ENCODE measurements at places on chromosomes 1 and 21. TPM values are rescaled to one million over a fixed set of nuclear protein-coding genes. Genes with fewer than 3 reads are reported as not detected.

DNA sequence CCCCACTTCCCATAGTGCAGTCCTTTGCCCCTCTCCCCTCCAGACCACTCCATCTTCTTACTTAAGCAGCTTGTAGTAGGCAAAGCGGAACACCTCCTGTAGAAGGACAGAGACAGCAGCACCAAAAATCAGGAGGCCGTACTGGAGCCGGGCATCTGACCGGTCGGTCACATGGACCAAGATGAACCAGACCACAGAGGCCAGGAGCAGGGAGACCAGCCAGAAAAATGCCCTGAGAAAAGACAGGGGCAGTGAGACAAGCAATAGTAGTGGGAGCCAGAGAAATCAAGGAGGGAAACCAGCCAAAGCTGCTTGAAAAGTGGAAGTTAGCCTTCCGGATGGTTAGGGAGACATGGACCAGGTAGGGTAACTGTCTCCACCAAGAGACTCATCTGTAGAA, 920 bp downstream of the APH1A start:
- no peak for DNase-seq

- DNase-seq, result no peak
Measured at GRCh38 chr1:111542187-111542586, 38.8 kb upstream of the ADORA3 start.

GRCh38 chr1:197691816-197692215, 83.5 kb downstream of the DENND1B start:
- no peak for DNase-seq

DNA sequence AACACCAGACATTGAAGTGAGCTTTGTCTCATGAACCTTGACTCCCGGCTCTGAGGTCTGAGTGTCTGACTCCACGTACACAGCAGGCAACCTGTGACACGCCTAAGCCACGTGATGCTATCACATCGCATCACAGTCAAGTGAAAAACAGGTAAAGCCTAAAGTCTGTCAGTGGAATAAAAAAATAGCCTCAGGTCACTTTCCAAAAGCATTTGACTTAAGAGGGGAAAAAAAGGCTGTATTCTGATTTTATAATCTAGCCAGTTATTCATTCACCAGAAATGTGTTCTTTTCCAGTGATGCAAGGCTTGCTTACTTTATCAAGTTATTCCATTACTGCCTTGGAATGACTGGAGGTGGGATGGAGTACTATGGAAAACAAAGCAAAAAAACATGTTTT, 163.2 kb upstream of the HMCN1 start:
- DNase-seq, result peak; percentile 32

- no peak for DNase-seq
Measured at GRCh38 chr1:23742670-23743286, 493 bp upstream of the ELOA start.

DNA sequence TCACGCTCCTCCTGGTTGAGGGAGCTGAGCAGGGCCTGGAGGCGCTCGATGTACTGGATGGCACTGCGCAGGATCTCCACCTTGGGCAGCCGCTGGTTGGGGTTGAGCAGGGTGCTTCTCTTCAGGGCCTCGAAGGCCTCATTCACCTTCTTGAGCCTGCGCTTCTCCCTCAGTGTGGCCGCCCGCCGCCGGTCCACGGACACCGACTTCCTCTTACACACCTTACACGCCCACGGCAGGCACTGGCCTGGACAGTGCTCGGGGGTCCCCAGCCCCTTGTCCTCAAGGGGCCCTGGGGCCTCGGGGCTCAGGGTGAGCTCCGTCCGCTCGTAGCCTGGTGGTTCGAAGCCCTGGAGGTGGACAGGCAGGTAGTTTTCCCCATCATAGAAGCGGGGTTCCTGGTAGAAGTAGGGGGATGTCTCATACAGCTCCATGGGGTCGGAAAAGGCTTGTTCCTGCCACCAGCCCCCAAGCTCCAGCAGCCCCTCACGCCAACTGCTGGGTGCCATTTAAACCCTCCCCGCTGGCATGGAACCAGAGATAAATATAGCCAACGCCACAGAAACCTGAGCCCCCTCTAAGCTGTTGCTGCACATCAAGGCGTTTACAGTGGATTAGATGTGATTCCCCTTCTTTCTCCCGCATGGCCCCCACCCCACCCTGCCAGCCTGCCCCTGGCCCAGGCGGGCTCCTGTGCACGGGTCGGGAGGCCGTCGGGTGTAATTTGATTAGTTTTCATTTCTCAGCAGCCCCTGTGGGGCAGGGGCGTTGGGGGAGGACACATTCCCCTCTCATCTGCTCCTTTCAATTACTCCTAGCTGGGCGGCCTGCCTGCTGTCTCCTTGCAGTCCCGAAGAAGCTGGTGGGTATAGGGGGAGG, at the start of gene MYOG:
MYOG (minus strand) TSS at position 485 of the 879 bp plus-strand sequence; CDS start at position 434, 51 bp downstream.
- no peak for DNase-seq

DNA sequence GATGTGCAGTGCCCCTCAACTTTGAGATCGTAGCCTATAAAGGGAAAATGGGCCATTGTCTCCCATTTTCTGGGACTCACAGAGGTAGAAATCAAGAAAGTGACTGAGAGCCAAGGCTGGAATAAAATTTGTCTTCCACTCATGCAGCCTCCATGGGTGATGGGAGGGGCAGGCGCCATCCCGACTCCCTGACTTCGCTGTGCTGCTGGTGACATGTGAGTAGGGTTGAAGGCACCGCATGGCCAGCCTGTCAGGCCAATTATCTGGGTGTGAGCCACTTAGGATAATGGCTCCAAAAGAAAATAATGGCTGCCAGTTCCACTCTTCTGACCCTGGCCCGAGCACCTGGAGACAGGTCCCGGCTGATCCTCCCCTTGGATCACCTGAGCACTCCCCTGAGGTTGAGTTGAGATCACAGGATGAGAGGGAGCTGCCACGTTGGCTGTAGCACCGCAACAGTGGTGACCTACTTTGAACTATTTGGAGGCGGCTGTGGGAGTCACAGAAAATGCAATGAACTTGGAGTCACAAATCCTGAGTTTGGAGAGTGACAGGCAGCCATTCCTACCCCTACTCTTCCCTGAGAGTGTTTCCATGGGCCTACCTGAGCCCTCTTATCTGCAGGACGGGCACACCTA, 26.3 kb downstream of the CAPN9 start:
- DNase-seq, result no peak

DNA sequence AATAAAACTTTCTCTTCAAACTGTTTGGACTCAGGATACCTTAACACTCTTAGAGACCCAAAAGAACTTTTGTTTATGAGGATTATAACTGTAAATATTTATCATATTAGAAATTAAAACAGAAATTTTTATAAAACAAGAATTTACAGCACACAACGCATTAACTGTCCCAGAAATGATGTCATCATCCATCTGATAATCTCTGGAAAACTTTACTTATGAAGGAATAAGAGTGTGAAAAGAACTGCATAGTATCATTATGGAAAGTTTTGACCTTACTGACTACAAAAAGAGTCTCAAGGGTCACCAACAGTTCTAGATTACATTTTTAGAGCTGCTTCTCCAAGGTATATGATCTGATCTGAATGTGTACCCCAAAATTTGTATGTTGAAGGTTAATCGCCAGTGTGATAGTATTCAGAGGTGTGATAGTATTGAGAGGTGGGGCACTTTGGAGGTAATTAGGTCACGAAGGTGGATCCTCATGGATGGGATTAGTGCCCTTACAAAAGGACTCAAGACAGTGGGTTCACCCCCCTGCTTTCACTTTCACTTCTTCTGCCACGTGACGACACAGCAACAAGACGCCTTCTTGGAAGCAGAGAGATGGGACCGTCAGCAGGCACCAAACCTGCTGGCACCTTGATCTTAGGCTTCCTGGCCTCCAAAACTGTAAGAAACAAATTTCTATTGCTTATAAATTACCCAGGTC, 95.7 kb upstream of the NR5A2 start:
- no peak for DNase-seq

- DNase-seq, result no peak
Measured at GRCh38 chr21:34807146-34807880, 138.5 kb downstream of the CLIC6 start.

DNA sequence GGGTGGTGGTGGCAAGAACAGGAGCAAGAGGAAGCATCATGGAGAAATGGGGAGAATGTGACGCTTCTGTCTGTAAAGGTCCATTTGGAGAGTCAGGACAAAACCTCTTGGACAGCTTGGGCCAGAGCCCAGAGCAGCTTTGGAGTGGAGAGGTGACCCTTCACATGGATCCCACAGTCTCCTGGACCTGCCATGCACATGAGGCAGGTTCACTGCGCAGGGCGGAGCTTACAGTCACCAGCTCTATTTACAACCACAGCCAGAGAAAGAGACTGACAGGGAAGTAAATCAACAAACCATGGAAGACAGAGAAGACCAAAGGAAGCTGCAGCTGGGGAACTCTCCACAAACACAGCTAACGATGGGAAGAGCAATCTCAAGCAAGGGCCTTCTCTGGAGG, 828 bp upstream of the RGS8 start:
- DNase-seq, result no peak

DNA sequence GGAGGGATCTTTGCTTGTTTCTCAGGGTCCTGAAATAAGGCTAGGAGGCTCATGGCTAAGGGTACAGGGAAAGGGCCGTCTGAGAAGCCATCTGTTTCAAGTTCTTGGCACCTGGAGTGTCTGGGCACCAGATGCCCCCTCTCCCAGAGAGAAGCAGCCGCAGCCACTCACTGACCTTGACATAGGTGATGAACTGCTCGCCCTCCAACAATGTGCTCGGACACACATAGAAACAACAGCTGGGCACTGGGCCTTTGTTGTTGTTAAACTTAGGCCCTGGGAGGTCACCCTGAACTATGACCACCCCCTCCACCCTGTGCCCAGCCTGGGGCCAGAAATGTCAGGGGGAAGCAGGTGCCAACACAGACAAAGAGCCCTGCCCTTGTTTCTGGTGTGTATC, 9.2 kb upstream of the TNNI1 start:
- no peak for DNase-seq

Gene AIRE
- 0.42 TPM for polyA plus RNA-seq

Gene CLCA2
- 0.05 TPM for polyA plus RNA-seq

Gene BLACAT1
- 3.6 TPM for polyA plus RNA-seq

Gene YIPF1
- 37.7 TPM for polyA plus RNA-seq

Gene CCDC24
- 19.5 TPM for polyA plus RNA-seq

Measured in left kidney (tissue), 8 donors.